ENCODE measurements at places on chromosomes 5 and 9.

DNA sequence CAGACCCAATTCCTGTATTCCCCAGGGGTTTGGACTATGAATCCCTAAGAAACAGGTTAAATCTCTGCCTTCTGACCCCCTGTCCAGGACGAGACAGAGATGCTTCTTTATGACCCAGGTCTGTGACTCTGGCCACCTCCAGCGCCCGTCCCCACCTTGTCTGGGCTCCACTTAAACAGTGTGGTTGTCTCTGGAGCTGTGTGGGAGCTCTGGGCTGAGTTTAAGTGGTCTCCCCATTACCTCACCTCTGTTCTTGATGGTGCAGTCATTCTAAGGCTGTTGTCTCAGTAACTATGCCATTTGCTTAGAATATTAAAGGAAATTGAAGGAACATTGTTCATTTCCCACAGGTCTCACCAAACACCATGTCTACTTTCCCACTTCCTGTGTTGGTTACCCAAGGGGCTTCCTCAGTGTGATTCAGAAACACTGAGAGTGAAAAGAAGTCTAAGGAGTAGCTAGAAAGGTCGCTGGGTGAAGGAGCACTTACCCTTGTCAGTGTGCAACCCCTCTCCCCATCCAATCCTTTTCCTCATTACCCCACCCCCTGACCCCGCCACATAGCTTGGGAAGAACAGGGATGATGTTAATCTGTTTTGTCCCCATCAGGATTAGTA, 127.8 kb upstream of the CKMT2 start:
- no peak for DNase-seq

DNA sequence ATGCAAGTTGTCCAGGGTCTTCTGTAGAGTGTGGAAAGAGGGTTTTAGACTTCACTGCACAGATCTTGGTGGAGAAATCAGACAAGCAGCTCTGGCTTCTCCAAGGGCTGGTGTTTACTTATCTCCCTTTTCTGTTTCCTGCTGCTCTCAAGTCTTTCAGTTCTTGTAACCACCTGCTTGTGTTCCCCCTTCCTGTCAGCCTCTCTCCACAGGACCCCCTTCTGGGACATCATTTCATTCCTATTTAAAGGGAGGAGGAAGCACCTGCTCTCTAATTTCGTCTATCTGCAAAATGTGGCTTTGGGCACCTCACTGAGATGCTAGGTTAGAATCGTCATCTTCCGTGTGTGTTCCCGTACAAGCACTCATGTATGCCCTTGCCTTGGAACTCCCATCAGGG, 636.2 kb downstream of the MTRR start:
- no peak for DNase-seq

- DNase-seq, result no peak
Measured at GRCh38 chr5:172834415-172835289, 601 bp downstream of the ERGIC1 start.

- DNase-seq, result no peak
Measured at GRCh38 chr9:79280691-79281090, 291.1 kb upstream of the TLE4 start.

GRCh38 chr5:55600497-55601203, 65.9 kb upstream of the PLPP1 start:
- DNase-seq, result no peak

DNA sequence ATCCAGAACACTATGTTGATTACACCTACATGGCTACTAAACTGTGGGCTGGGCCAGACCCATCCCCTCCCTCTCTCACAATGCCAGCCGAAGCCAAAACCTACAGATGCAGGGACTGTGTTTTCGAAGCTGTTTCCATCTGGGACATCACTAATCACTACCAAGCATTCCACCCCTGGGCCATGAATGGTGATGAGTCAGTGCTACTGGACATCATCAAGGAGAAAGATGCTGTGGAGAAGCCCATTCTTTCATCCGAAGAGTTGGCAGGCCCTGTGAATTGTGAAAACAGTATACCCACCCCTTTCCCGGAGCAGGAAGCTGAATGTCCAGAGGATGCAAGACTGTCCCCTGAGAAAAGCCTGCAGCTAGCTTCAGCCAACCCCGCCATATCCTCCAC, 65.0 kb downstream of the ZNF462 start:
- no peak for DNase-seq

DNA sequence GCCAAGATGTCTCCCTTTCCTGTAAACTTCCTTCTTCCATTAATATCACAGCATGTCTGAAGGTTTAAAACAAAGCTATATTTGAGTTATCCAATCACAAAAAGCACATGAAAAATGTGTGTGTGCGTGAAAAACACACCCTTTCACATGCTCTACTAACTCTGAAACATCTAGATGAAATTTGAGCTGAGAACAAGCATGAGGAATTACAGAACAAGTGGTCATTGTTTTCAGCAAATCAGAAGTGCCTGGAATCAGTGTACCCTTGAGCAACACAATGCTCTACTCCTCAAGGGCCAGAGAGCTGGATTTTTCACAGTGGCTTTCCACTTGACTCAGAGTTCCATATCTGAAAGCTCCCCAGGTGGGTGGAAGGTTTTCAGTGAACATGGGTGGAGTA, 255.9 kb downstream of the PSAT1 start:
- DNase-seq, result no peak

DNA sequence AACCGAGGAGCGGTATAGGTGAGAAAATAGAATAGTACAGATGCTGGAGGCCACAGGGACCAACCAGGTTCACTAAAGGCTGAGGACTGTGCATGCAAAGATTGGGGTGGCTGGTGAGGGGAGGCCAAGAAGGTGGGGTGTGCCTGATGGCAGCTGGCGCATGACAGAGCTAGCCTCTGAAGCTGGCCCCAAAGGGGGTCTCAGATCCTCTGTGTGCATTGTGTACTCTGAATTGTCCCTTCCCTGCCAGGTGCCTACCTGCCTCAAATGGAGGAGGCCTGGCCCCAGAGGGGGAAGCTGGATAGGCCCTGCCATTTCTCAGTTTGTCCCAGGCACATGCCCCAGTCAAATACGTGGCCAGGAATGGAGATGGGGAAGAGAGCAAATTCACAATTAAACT, 63.1 kb downstream of the CRB2 start:
- no peak for DNase-seq

GRCh38 chr5:126044111-126044668, 379.0 kb upstream of the GRAMD2B start:
- no peak for DNase-seq

DNA sequence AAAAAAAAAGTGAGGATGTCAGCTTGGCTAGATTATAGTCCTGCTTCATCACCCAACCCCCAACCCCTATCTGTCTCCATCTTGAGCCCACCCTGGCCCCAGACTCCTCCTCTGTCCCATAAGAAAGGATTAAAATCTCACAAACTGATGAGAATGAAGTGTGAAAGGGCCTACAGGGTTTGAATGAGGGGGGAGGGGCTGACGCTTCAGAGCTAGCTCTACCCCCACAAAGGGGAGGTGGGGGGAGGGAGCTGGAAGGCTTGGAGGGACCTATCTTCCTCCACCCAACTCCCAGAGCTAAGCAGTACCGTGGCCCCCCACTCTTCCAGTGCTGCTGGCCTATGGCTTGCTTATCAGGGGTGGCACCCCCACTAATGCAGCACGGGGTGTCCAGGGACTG, 43.7 kb upstream of the HAND1 start:
- DNase-seq, result no peak

GRCh38 chr9:98795970-98796363, 388 bp downstream of the ANKS6 start:
- DNase-seq, result no peak

GRCh38 chr5:16700081-16700480, 83.3 kb upstream of the RETREG1 start:
- no peak for DNase-seq

DNA sequence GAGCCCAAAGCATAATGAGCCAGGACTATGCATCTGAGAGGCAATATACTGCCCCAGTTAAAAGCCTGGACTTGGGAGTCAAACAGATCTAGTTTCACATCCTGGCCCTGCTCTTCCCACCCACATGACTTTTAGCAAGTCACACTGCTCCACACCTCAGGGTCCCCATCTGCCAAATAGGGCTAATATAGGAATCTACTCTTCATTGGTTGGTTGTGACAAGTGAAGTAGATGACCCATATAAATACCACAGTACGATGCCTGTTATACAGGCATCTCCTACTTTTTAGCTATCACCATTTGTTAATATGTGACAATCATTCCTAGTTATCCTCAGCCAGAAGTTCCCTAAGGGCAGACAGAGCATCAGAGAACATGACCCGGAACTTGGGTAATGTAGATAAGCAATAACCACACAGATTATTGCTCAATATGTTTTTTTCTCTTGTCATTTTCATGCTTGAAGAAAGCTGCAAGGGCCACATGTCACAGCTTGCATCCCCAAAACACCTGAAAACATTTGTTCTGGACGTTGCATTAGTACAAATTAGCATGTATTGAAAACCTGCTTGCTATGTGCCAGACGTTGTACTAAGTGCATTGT, 20.4 kb downstream of the ADAM19 start:
- no peak for DNase-seq

DNA sequence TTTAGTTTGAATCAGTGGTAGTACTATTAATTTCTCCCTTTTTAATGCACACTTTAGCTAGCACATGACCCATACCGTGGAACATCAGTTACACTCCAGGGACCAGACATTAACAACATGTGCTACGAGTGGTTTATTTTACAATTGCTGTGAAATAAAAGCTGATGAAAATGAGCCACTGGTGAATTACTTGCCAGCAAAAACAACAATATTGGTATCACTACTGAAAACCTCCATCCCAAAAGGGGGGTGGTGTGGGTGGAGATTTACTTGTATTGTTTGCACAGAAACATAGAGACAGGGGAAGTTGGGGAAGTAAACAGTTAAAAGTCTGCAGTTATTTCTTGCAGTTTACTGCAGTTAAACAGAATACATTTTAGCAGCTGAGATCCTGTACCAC, 369.6 kb upstream of the GRAMD2B start:
- DNase-seq, result no peak

GRCh38 chr9:90449213-90449925, 193.3 kb downstream of the DIRAS2 start:
- DNase-seq, result no peak

DNA sequence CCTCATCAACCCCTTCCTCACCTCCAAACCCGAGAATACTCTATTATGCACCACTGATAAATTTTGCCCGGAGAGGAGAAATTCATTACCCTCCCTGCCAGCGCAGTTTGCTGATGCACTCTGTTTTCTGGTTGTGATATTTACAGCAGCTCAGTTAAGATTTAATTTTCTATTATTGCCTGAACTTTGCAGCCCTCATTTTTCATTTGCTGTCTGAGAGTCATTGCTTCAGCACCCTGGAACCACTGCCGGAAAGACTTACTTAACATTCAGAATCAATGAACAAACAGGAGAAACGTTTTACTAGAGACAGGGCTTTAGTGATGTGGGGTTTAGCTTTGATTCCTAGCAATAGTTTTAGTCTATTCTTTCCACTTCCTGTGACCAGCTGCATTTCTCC, 56.7 kb upstream of the MAMDC2 start:
- no peak for DNase-seq

DNA sequence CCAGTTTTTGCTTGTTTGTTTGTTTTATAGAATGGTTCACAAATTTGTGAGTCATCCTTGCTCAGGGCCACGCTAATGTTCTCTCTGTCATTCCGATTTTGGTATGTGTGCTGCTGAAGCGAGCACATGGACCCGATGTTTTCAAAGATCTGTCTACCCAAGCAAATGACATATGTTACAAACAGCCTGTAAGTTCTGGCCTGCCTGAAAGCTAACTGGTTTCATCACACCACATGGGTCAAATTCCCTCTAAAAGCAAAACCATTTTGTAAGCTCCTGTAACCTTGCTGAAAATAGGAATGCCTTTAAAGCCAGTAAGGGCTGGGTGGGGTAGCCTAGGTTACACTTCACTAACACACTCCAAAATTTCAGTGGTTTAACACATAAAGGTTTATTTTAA, 25.4 kb downstream of the DMRT3 start:
- no peak for DNase-seq

GRCh38 chr5:58346041-58346440, 113.8 kb downstream of the PLK2 start:
- no peak for DNase-seq
